ENCODE measurements at places on chromosomes 2 and 18.
A peak's percentile ranks its signal among the peaks of the same experiment; 100 is the strongest.

- no peak for DNase-seq
Observed at GRCh38 chr2:238722883-238723282, 125.0 kb upstream of the TWIST2 start.

DNA sequence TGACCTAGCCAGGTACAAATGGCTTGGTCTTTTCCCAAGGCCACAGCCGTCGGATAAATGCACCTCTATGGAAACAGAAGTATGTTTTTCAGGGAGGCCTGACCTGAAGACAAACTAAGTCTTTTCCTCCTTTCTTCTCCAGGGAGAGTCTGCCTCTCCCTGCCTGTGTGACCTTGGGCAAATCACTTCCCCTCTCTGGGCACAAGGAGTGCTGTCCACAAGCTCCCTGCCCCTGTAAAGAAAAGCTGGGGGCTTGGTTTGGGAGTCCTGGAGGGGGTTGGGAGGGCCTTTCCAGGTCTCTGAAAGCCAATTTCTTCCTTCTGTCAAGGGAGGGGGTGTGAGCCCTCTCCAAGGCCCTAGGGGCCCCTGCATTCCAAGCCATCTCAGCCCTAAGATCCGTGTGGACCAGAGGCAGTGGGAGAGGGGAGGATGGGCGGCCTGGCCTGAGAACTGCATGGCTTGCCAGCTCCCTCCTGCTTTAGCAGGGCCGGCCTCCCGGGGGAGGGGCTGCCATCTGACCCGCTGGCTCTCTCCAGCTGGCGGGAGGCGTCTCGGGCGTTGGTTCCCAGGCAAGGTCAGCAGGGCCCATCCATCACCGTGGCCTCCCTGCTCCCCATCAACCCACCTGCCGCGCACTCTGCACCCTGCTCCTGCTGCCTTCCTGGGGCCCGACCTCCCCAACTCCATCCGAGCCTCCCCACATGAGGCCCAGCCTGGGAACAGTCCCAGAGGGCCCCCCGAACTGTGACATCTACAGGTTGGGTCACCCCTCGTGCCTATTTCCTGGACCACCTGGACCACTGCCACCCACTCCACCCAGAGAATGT lies 61.4 kb downstream of the SMAD7 start:
- DNase-seq: no peak

DNA sequence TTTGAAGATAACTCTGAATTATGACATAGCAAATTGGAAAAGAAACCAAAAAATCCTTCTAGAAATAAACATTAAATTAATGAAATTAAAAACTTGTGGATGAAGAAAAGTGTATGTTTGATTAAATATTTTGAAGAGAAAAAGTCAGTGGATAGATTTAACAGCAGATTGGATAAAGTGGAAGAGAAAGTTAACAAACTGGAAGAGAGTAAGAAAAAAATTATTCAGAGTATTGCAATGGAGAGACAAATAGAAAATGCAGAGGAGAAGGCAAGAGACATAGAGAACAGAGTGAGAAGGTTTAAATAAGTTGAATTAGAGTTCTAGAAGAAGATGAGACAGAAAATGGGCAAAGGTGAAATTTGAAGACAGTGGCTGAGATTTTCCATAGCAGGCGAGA lies 162.8 kb downstream of the DIS3L2 start:
- DNase-seq: no peak

GRCh38 chr2:68110102-68110501 lies 47.3 kb upstream of the C1D start:
- DNase-seq: no peak

DNA sequence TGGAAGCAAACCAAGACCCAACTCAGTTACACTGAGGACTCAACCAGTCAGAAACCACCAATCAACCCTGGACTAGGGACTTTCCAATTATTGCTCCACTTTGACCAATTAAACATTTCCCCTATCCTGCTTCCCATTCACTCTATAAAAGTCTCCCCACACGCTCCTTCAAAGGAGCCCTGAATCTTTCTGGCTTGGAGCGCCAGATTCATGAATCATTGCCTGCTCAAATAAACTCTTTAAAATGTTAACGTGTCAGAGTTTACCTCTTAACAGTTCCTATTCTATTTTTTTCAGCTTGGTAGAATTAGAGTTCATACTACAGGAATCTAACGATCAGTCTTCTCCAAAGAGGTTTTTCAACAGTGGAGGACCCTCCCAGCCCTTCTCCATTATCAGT lies 20.7 kb upstream of the SULT1C2 start:
- peak; percentile 80 for DNase-seq

GRCh38 chr2:120861191-120861575 lies 125.5 kb downstream of the GLI2 start:
- no peak for DNase-seq

GRCh38 chr2:37501113-37501512 lies 156.7 kb downstream of the QPCT start:
- DNase-seq: no peak

DNA sequence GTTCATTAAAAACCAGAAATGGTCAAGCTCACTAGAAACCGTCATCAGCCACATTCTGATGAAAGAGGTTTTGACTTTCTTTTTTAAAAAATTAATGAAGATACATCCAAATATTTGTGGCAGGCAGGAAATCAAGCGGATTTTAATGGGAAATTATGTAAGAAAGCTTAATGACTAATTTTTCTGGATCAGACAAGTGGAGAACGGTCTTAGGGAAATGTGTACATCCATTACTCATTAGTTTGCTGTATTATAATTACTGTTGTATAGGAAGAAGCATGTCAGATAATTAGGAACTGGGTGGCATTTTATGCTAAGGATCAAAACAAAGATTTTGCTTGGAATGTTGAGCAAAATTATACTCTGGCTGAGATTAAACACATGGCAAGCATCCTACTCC lies 39.4 kb downstream of the AGAP1 start:
- DNase-seq: no peak

- DNase-seq: no peak
Observed at GRCh38 chr2:218245214-218245613, 15.6 kb upstream of the GPBAR1 start.

DNA sequence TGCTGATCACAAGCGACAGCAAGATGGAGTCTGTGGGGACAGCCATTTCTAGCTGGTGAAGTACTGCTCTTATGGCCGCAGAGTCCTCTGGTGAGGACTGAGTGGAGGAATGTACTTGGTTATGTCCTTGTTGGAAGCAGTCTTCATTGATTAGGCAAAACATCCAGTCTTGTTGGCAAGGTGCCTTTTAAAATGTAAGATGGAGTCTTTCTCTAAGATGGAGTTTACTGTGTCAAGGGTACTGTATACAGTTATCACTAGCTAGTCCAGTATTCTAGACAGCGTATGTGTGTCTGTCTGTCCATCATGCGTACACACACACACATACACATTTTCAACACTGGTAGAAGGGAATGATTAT lies 74.8 kb downstream of the NPAS2 start:
- no peak for DNase-seq

DNA sequence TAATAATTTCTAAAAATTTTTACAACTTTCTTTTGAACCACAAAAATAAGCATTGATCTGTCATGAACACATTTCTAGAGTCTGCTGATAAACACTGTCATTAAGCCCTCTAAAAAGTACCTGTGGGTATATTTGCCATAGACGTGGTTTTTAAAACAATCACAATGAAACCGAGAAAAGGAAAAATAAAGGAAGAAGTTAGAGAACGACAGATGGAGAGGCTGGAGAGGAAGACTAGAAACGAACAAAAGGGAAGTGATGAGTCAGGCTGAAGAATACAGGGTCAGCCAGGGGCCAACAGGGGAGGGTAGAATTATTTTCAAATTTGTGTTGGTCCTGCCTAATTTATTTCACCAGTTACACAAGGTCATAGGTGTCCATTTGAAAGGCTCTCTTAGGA lies 62.0 kb downstream of the MYL12B start:
- DNase-seq: no peak

GRCh38 chr18:45073556-45073955 lies 392.9 kb downstream of the SETBP1 start:
- DNase-seq: no peak

GRCh38 chr2:122531290-122532071 lies 776.0 kb downstream of the TSN start:
- no peak for DNase-seq

- DNase-seq: no peak
Observed at GRCh38 chr2:15763106-15763821, 171.6 kb downstream of the DDX1 start.

- DNase-seq: no peak
Observed at GRCh38 chr2:137254052-137254451, 488.7 kb downstream of the THSD7B start.

DNA sequence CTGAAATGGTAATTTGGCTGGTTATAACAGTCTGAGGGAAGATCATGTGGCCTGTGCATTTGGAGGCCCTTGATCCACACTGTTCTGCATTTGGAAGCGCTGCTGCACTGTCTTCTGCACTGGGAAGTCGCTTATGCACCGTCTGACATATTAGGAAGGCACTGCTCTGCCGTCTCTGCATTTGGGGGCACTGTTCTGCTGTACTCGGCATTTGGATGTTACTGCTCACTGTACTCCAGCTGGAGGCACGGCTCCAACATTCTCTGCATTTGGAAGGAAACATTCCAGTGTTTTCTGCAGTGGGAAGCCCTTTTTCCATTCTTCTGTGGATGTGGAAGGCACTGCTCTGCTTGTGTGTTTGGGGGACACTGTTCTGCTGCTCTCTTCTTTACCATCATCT lies 9.6 kb upstream of the PROM2 start:
- DNase-seq: no peak

GRCh38 chr18:28136071-28136470 lies 40.9 kb downstream of the CDH2 start:
- DNase-seq: no peak

DNA sequence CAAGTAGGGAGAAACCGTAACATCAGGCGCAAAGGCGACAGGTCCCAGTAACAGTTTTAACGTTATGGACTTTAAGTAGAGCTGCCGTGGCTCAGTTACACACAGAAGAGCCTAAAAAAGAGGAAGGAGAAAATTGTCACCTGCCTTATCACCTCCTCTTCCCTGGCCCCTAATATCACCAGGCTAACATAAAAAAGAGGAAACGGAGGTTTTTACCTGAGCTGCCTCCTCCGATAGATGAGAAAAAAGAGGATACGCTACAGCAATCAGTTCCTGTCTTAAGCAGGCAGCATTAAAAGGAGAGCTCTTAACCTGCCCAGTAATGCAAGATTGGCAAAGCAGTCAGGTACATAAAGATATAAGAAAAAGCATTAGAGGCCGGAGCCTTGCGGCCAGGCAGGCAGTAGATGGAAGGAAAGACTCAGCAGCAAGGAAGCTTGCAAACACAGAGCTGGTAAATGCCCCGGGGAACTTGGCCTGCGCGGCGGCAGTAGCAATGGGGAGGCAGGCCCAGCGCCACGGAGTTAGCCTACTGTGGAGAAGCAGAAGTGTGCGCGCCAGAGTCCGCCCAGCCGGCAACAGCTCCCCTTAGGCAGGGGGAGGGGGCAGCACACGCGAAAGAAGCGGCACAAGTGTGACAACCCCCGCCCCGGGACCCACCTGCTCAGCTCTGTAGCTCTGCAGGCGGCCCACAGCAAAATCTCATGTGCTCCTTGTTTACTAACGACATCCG lies 116.3 kb upstream of the SCN7A start:
- DNase-seq: no peak

DNA sequence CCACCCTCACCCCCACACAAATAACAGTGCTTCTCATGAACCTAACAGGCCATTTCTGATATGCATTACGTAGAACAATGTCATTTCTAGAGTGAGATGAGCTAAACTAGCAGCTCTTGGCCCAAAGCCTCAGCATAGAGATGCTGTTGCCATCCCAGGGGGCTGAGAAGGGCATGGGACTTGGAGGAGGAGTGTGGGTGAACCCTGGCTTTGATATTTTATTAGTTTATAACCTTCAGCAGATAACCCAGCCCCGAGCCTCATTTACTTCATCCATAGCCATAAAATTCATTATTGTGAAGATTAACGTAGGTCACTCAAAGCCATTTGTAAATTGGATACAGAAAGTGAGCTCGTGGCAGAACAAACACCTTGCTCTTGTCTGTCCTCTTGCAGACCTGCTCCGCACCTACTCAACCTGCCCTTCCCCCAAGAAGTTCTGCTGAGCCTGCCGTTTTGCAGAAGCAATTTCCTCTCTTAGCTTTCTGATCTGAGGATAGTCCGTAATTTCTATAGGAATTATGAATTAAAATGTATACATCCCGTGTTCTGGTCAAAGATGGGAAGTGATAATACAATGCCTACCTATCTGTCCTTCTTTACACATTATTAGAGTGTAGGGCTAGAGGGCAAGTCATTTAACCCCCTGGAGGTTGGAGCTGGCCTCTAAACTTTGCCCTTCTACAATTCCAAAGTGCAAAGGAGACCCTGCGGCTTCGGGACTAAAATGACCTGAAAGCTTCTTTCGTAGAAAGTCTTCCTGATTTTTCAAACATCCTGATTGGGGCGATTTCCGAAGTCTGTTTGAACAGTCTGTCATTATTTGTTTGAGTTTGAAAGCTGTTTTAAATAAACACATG lies 187.4 kb downstream of the BCL2 start:
- no peak for DNase-seq

GRCh38 chr18:73503326-73503725 lies 635.5 kb upstream of the NETO1 start:
- DNase-seq: peak; percentile 7

DNA sequence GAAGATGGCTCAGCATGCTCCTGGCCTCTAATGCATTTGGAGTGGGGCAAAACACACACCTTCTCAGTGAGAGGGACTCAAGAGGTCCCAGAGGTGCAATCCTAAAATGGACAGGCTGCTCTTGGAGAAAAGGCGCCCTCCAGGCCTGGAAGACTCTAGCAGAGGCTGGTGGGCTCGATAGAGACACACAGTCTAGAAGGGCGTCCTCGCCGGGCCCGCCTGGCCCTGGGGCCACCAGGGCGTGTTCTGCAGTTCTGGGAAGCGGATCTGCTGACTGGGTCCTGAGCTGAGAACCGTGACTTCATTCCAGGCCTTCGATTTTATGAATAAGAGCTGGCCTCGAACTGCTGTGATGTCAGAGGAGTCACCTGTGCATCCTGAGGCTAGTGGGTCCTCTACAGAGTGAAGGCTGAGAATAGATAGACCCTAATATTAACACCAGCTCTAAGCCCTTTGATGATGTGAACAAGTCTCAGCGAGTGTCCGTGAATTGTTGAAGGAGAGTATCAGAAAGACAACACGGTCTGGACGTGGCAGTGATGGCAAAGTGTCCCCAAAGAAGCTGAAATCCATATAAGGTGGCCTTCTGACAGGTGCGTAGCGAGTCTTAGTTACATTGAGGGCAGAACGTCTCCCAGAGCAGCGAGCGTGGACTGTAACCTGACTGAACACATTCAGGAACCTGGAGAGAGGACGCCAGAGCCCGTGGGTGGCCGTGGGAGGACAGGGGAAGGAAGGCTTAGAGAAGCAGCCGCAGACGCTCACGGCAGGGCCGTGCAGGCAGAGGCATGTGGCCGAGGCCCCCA lies 136.9 kb downstream of the PTGR3 start:
- no peak for DNase-seq

DNA sequence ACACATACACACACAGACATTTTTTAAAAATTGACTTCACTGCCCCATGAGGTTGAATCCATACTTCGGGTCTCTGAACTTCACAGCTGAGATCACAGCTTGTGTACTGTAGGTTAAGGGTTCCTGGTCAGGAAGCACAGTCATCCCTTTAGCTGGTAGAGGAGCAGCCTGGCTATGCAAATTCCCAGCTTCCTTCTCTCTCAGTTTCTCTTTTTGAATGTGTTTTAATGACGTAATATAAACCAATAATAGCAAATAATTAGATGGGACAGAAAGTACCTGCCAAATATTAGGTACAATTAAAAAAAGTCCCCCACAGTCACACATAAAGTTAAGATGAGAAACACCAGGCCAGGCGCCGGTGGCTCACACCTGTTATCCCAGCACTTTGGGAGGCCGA lies 178.7 kb downstream of the ZNF385B start:
- DNase-seq: no peak

- peak; percentile 55 for DNase-seq
Observed at GRCh38 chr18:68427951-68428401, 286.9 kb downstream of the TMX3 start.

Measured in kidney glomerular epithelial cell (primary cell).